EH (cell line): ENCODE measurements at places on chromosomes 3 and 15.

DNA sequence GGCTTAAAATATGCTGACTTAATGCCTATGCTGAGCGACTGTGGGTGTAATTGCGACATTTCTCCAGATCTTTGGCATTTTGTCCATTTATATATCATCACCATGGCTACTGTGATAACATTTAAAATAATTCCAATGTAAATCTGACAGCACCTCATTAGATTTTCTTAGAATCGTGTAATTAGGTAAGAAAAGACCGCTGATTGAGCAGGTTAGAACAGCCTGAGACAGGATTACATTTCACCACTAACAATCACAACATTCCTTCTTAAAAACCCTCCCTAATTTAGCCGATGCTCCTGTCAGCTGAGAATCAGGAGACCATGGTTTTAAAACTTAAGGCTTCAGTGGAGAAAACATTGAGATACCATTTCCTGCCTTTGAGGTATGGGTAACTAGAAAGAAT is 455.3 kb upstream of the PDZRN3 start:
- DNase-seq: no peak

GRCh38 chr3:135966271-135966961 is 888 bp downstream of the PPP2R3A start:
- DNase-seq: no peak

DNA sequence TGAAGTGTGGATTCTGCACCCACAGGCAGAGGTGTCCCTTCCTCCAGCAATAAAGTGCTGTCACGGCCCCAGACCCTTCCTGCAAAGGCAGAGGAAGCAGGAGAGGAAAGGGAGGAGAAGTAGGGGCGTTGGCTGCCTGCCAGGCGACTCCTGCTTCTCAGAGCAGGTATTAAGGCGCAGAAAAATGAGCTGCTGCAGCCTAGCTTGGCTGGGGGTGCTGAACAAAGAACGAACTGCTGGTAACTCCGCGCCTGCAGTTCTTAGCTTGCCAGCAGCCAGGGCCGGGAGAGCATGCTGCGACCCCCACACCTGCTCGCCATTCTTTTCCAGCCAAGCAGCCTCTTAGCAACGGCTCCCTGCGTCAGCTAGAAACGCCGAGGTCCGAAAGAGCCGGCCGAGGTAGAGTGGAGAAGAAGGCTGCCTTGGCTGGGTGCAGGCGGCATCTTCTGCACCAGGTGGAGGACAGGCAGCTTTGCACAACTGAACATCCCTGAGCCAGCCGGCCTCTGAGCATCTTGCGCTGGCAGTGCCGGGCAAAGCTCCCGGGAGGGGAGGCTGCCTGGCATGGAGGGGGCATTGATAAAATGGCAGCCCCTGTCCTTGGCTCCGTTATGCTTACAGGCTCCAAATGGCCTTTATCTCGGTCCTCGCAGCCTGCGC is 296.0 kb downstream of the MEX3B start:
- no peak for DNase-seq

DNA sequence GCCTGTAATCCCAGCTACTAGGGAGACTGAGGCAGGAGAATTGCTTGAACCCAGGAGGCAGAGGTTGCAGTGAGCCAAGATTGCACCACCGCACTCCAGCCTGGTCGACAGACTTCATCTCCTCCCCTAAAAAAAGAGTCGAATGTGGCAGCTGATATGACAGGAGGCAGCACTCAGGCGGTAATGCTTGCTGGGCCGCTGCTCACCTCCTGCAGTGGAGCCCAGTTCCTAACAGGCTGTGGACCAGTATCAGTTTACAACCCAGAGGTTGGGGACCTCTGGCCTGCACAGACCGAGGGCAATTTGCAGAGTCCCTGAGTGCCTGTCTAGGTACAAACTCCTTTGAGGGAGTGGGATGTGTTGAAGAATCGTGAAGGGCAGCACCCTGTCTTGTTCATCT is 136.2 kb downstream of the SMAD6 start:
- DNase-seq: no peak

GRCh38 chr3:58084788-58085543 is 76.7 kb downstream of the FLNB start:
- no peak for DNase-seq

GRCh38 chr15:88401251-88401995 is 65.8 kb downstream of the MRPL46 start:
- DNase-seq: no peak

DNA sequence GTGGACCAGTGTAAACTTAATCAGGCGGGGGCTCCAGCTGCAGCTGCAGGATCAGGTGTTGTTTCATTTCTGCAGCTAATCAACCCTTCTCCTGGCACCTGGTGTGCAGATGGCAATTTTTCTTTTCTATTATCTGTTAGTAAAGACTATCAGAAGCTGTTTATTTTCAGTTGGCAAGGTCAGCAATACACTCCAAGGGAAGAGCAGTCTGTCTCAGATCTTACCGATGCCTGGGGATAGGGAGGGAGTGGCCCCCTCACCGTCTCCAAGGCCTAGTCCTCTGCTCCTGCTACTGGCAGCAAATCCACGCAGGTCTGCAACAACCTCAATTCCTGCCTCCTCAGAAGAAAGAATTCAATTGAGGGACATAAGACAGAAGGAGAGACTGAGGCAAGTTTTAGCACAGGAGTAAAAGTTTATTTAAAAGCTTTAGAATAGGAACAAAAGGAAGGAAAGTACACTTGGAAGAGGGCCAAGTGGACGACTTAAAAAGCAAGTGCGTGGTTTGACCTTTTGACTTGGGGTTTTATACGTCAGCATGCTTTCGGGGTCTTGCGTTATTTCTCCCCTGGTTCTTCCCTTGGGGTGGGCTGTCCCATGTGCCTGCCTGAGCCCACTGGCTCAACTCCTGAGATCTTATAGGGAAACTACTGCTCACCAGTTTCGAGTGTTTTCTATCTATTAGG is 9.2 kb downstream of the CCRL2 start:
- DNase-seq: no peak

DNA sequence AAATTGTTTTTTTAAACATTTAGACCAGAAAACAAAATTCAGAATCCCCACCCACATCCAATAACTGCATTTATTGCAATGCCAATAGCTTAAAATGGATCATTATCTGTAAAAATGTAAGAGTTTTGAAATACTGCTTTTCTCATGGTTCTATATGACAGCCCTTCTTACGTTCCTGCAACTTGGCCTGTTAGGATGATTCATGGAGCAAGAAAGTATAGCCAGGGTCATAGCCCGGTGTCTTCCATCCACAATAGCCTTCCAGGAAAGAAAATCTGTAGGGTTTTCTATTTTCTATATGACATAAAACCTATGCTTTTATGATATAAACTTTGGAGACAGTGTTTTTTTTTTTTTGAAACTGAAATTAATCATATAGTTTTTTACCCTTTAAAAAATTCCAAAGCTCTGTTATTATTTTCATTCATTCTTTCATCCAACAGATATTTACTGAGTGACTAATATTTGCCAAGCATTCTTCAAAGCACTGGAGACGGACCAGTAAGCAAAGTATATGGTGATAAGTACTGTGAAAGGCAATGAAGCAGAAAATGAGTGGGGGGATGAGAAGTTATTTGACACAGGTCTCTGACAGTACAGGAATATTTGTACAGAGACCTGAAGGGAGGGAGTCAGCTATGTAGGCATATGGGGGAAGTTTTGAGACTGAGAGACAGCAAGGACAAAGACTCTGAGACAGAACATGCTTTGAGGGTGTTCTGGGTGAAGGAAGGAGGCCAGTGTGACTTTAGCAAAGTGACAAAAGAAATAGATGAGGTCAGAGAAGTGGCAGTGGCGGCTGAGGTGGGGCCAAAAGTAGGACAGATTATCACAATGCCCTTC is 29.0 kb upstream of the SLC2A2 start:
- DNase-seq: peak; percentile 63
